Daoy (cell line): ENCODE measurements at places on chromosomes 6 and 20.

DNA sequence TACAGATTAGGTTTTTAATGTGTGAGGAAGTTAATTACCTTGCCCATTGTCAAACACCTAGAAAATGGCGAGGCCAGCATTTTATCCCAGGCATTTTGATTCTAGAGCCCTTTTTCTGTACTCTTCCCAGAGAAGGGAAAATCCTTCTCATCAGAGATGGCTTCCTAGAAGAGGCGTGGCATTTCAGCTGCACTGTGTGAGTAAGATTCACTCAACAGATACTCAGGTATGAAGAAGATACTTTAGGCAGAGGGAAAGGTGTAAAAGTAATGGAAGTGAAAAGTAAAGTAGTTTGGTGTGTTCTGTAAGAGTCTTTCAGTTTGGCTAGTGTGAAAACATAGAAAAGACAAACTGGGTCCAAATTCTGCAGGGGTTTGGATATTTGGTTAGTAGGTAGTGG lies 113.8 kb downstream of the MAP3K4 start:
- DNase-seq: no peak

DNA sequence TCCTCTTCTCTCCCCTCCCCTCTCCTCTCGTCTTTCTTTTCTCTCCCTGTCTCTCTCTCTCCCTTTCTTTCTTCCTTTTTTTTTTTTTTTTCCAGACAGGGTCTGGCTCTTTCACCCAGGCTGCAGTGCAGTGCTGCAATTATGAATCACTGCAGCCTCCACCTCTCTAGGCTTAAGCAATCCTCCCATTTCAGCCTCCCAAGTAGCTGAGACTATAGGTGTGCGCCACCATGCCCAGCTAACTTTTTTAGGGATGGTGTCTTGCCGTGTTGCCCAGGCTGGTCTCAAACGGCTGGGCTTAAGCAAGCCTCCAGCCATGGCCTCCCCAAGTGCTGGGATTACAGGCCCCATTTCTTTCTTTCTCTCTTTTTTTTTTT lies 59.9 kb upstream of the NCOA3 start:
- DNase-seq: no peak

DNA sequence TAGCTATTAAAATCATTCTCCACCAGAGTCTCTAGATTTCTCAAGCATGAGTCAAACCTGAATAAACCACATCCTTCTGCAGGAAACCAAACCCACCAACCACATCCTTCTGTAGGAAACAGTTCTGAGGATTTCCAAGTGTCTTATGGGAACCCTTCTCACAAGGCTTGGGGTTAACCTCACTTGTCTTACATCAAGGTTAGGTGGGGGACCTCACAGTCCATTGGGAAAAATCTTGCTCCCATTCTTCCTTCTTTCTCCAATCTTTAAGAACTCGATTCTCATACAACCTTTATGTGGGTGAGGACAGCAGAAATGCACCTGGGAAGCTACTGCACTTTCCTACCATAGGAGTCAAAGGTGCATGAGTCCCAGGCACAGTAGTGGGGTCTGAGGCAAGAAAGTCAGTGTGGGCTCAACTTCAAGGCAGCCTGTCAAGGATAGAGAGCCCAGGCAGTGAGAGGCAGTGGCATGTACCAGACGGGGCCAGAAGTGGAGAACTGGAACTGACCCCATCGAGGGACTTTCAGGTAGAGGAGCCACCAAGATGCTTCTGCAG lies 114.5 kb downstream of the SLC22A3 start:
- peak; percentile 71 for DNase-seq

- DNase-seq: no peak
Measured at GRCh38 chr6:146419576-146419975, 124.1 kb upstream of the RAB32 start.

DNA sequence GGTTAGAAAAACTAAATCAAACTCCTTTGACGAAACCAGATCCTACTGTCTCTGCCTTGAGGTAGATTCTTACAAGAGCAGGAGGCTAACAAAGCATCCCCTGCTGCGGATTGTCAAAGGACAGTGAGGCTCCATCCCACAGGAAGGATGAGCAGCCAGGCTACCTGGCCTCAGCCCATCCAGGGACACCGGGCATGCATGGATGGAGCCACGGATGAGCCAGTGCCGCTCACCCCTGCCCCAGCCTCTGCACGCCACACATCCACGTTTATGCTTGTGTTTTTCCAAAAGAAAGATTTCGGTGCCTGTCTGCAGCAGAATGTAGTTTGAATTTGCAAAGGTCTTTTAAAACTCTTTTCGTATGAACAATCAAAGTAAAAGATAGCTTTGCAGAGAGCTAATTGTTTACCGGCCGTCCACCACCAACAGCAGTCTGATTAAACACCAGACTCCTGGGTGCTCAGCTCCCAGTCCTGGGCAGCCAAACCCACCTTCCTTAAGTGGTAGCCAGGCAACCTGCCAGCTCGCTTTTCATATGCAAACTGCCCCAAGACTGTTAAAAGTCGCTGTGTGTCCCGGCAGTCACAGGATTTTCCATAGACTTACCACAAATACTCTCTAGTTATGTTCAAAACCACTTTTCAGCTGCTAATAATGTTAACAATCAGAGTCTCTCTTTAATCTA lies 999 bp downstream of the THBS2 start:
- DNase-seq: no peak

DNA sequence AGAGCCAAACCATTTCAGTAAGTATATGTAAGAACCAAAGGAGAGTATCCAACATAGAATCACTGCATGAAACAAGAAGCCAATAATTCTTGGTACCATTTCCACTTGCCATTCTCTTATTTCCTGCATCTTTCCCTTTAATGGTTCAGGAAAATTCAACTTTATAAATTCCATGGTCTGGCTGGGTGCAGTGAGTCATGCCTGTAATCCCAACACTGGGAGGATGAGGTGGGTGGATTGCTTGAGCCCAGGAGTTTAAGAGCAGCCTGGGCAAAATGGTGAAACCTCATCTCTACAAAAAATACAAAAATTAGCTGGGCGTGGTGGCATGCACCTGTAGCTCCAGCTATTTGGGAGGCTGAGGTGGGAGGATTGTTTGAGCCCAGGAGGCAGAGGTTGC lies 21.2 kb downstream of the NHLRC1 start:
- peak; percentile 8 for DNase-seq

- no peak for DNase-seq
Measured at GRCh38 chr6:149154261-149154821, 163.2 kb upstream of the TAB2 start.

GRCh38 chr20:35698298-35699126 lies 640 bp downstream of the NFS1 start:
- no peak for DNase-seq

DNA sequence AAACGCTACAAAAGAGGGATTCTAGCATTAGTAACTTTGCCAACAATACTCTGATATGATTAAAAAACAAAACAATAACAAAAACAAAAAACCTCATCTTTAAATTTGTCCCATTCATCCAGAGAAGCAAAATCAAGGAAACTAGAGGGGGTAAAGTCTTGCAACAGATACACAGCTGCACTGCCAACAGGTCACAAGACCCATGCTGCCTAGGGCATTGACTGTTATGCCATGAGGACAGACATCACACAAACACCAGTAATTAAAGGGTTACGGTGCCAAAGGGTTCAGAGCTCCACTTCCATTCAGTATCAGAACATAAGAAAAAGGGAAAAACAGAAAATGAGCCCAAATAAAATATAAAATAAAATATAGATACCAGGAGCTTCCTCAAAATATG lies 1.6 kb downstream of the TBC1D20 start:
- DNase-seq: no peak

GRCh38 chr6:17167327-17167979 lies 65.6 kb downstream of the STMND1 start:
- peak; percentile 87 for DNase-seq

DNA sequence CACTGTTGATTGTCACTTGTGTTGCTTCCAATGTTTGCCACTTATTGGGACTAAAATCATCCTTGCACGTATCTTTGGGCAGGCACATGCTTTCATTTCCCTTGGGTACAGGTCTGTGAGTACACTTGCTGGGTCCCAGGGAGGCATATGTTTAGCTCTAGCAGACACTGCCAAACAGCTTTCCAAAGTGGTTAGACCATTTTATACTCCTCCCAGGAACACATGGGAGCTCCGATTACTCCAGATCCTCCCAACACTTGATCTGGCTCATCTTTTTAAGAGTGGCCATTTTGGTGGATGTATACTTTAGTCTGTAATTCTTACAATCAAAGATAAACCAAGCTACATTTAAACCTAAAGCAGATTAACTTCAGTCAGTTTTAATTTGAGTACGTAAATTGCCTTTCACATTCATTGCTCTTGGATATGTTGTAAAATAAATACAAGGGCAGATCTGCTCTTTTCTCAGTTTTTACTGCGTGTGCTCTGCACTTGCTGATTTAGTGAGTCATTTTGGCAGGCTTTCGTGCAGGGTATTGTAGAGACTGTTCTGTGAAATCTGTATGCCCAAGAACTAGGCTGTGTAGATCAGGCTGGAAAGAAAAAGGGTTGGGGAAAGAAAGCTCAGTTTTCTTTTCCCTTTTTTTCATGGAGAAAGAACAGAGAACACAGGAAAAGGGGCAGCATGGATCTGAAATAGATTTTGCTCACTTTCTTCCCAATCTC lies 19.5 kb downstream of the SLC22A1 start:
- peak; percentile 60 for DNase-seq

DNA sequence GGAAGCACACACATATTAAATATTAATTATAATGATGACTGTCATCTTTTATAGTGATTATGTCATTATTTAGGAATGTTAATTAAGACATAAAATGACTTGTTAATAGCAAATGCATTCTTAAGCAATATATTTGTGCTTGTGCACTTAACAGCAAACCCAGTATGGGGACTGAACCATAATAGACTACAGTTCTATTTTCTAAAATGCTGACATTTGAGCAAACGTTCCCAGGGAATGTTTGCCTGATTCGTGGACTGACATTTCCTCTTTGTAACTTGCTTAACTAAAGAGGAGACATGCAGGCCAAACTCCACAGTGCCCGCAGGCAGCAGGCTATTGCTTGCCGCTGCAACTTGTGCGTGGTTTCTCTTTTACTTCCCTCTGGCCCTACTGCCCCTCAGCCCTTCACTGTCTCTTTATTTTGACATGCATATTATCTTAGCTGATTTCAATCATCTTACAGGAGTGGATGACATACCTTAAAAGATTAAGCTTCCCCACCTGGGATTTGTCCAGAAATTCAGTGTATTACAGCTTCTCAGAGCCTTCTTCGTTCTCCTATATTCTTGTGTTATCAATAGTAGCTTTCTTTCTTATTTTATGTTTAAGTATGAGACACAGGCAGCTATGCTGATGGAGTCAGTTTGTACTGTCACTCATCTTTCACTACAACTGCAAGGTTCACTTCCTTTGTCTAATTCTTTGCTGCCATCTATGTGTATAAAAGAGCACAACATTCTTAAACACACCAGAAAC lies 141.5 kb downstream of the GMDS start:
- peak; percentile 33 for DNase-seq

DNA sequence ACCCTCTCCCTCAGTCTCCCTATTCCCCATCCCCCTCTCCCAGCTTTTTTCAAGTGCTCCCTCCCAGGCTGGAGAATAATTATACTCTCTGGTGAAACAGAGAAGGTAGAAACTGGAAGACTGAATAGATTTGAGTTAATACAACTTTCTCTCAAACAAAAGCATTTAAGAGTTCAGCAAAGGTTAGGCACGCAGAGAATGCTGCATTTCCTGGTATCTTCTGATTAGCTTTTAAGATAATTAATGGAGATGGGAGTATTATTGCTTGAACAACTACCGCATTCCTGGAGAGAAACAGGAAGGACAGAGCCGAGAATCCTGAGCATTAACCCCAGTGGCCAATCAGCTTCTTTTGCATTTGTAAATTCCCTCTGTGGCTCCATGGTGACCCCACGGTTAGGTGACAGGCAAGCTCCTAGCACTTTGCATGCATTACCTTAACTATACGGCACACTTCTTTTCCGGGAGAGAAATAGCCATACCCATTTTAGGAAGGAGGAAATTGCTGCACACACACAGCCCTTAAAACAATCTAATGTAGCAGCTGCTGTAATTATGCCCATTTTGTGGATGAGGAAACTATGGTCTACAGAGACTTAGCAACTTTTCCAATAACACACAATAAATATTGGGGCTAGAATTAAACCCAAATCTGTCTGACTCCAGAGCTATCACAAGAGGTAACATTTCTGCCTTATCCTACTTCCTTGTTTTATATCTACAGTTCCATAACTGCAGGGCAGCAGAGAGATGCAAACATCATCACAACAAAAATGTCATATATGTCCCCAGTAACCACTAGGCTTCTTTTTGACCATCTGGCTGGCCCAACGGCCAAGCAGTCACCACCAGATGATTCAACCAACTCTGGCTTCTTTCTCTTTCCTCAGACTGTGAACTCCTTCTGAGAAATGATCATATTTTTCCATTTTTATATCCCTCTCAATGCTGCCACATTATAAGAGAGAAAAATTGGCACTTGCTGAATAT lies 169.9 kb downstream of the CD24 start:
- no peak for DNase-seq

DNA sequence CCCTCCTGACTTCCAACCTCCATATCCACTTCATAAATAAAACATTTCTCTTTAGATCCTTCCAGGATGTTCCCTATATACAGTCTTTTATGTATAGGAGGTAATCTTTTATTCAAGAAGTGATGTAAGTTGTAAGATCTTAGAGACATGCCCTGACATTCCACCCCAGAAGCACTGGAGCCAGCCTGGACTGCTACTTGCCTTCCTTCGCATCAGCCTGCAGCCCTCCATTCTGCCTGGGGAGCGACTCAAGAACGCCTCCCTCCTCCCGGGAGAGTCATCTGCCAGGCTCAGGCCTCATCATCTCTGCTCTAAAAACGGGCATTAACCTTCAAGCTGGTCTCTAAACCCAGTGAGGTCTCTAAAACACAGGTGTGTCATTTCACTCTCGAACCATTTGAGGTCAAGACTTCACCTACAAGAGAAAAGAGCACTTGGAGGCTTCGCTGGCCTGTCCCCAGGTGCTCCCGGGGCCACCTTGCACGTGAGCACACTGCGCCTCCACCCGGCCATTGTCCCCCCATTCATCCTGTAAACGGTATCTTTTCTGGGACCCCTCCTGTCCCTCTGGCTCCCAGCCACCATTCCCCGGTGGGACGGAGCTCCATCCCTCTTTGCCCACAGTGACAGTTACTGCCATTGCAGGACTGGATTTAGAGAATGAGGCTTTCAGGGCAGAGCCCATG lies 107.5 kb upstream of the PDE10A start:
- DNase-seq: no peak

- DNase-seq: no peak
Measured at GRCh38 chr20:43870484-43870883, 44.2 kb upstream of the TOX2 start.

DNA sequence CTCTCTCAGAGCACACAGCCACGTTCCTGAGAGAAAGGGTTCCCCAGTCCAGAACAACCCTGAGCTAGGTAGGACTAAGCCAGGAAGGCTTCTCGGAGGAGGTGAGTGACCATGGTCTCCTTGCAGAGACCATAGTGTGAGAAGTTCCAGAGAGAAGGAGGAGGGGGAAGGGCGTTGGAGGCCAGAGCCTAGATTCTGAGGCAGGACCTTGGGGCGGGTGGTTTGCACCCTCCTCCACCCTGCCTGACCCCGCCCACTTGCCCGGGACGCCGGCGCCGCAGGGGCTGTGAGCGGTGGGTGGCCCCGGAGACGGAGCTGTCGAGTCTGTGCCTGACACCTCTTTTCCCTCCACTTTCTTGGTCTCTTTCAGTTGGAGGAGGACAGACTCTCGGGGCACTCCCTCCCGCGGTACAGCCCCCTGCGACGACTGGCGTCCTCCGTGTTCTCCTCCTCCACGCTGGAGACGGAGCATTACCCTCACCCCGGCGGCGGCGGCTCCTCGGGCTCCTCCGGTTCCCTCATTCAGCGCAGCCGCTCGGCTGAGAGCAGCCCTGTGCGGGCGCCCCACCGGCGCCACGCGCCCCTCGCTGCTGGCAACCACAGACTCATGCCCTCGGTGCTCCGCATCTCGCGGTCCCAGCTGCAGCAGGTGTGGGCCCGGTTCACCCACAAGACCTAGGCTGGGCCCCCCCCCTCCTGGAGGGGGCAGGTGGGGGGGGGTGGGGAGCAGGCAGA lies 26.2 kb downstream of the TTBK1 start:
- no peak for DNase-seq
